ENCODE measurements at places on chromosomes 2 and 18.

GRCh38 chr2:136045344-136045743 is 59.9 kb upstream of the DARS1 start:
- DNase-seq: no peak

GRCh38 chr18:60508108-60508507 is 135.5 kb upstream of the MC4R start:
- no peak for DNase-seq

DNA sequence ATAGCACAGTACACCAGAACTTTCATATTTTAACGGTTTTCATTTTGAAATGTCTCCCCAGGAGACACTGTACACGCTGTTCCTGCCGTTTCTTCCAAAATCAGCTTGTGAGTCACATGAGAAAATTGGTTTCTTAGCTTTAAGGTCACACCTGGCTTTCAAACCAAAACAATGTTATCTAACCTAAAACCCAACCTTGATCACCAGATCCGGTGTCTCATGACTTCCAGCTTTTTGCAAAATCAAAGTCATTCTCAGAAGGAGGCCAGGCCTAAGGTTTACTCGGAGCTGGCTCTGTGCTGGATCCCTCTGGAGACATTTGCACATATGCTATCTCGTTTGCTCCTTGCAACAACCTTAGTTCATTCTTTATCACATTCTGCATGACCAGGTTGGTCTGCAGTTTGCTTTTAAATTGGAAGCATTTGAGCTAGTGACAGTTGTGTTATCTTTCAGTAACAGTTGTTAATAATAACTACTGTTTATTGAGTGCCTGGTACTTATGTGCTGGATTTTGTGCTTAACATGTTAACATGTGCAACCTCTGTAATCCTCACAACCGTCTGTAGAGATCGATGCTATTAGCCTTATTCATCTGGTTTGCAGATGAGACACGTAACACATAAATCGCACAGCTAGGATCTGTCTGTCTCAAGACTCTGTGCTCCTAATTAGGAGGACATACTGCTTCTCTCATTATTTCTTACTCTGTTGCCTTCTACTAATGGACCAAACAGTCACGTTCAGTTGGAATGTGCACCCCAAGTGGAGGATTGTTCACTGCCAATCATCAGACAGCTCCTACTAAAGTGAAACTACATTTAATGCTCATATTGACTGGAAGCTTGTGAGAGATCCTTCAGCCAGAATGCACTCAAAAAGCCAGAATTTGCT is 105.5 kb downstream of the RNF144A start:
- no peak for DNase-seq

DNA sequence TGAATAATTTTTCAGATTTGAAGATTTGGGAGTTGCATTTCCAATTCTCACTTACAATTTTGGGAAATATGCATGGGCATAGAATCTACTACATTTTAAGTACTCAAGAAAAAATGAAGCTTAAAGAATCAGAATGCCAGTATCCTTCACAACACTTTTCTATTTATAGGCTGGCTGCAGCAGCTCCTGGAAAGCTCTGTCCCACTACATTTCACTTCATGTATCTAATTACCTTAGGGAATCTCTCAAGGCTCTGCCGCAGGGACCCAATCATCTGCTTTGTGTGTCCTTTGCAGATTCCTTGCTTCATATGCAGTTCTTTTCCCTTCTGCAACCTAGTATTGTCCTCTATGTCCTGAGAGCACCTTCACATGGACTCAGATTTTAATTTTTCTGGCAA is 102.9 kb downstream of the NUP35 start:
- no peak for DNase-seq

DNA sequence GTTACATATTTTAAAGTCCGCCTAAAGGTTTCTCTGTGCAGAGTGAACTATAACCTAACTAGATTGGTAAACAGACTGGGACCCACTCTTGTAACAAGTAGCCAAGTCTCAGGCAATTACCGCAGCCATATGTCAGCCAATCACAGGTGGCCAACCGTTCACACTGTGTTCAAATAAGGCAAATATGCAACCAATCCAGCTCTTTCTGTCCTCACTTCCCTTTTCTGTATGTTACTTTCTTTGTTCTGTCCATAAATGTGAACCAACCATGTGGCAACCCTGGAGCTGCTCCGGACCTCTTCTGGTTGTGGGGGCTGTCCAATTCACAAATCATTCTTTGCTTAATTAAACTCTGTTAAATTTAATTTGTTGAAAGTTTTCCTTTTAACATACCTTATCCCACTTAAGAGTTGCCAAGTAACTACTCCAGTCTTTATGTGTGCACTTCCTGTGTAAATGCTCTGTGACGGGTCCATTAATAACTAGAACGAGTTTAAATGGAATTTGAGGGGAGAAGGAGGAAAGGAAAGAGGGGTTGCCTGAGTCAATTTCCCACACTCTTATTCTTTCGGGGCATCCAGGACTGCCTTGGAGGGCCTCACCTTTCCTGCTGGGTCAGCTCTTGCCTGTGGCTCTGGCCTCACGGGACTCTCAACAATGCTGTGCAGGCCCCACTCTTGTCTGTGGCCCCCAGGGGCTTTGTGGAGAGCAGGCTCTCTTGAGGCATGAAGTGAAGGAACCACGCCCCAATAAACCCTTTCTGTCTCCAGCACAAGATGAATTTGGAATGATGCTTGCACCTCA is 6.6 kb upstream of the RPL37A start:
- no peak for DNase-seq

DNA sequence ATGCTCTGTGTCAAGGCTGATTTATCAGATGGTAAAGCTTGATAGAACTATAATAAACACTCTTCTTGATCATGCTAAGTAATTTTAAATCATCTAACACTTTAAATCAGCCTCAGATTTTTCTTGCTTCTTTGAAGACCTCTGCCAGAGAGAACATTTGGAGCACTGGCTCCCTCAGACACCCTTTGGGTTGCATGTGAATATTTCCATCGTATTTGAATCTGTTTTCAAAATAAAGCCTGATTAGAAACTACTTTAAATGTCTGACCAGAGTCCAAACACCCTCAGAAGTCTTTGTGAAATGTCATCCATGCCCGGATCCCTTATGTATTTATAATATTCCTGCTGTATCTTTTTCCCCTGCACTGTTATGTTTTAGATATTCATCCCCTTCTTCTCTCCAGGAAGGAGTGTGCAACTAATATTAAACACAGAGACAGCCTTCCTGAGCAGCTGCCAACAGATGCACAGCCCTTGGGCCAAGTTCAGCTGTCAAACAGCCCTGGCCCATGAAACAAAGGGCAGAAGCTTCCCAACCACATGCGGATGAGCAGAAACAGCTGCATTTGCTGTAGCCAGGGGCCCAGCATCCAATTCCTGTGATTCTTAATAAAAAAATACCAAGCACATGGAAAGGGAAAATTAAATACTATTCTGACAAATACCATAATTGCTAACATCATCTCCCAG is 46.5 kb downstream of the DPP10 start:
- DNase-seq: no peak

- DNase-seq: no peak
Observed at GRCh38 chr18:26436176-26437051, 111.9 kb downstream of the KCTD1 start.

GRCh38 chr2:159758686-159759085 is 39.3 kb downstream of the CD302 start:
- no peak for DNase-seq

GRCh38 chr2:139439100-139439499 is 658.9 kb upstream of the NXPH2 start:
- DNase-seq: no peak

DNA sequence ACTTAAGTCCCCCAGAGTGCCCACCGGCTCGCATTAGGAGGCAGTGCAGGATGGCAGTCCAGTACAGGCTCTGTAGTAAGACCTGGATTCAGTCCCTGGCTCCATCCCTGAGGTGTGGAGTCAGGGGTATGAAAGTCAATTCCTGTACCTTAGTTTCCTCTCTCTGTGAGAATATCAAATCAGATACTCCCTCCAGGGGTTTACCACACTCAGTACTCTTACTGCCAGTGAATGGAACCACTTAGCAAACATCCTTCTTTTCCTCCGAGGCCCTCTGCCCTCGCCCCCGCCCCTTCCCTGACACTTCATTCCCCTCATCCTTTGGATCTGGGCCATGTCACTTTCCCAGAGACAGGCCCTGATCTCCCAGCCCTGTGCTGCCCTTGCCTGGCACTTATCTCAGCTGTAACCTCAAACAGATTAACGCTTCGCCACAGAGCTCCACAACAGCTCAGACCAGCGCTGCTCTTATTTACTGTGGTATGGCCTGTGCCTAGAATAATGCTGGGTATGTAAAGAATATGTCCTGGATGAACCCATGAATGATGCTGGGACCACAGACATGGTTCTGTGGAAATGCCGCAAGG is 159.0 kb upstream of the TMEM200C start:
- no peak for DNase-seq

GRCh38 chr2:197148401-197148800 is 162.2 kb downstream of the ANKRD44 start:
- no peak for DNase-seq

DNA sequence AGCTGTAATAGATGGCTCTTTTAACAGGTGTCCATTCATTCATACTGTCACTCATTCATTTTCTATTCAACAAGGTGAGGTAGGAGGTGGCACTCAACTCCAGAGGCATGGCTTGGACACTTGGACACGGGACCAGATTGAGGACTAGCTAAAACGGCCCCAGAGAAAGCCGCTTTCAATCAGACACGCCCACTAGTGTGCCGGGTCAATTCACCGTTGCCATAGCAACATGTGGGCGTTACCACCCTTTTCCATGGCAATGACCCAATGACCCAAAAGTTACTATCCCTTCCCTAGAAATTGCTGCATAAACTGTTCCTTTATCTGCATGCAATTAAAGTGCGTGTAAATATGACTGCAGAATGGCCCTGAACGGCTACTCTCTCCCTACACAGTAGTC is 49.2 kb upstream of the LGALSL start:
- no peak for DNase-seq

GRCh38 chr2:120669971-120670370 is 65.7 kb upstream of the GLI2 start:
- DNase-seq: no peak

DNA sequence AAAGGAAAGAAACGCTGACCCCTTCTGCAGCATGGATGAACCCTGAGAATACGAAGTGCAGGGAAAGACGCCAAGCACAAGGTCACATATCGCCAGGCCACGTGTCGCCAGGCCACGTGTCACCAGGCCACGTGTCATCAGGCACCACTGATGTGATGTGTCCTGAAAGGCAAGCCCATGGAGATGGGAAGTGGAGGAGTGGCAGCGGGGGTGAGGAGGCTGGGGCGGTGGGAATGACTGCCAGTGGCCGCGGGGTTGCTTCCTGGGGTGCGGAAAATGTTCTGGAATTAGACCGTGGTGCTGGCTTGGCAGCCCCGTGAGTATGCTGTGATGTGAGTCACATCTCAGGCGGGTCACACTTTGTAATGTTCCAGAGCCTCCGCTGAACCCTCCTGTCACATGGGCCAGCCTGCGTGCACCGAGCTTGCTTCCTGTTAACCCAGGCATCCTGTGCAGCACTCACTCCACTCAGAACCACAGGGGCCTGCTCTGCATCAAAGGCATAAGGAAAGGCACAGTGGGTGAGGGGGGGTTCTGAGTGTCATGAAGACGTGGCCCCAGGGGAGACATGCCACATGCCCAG is 39.0 kb downstream of the SLC66A2 start:
- DNase-seq: peak; percentile 40

Measured in activated naive CD4-positive, alpha-beta T cell (primary cell).